ENCODE measurements at places on chromosomes 7 and 10.

- no peak for DNase-seq
These were observed 91.1 kb downstream of the RNF32 start for GRCh38 chr7:156731651-156732050.

GRCh38 chr10:79946271-79947082, 2.4 kb downstream of the SFTPD start:
- DNase-seq: no peak

- DNase-seq: no peak
These were observed 131.8 kb upstream of the PALS2 start for GRCh38 chr7:24441314-24442027.

GRCh38 chr10:50874723-50875122, 10.7 kb downstream of the A1CF start:
- DNase-seq: no peak

GRCh38 chr10:115092555-115093285, 445 bp upstream of the ATRNL1 start:
- no peak for DNase-seq

DNA sequence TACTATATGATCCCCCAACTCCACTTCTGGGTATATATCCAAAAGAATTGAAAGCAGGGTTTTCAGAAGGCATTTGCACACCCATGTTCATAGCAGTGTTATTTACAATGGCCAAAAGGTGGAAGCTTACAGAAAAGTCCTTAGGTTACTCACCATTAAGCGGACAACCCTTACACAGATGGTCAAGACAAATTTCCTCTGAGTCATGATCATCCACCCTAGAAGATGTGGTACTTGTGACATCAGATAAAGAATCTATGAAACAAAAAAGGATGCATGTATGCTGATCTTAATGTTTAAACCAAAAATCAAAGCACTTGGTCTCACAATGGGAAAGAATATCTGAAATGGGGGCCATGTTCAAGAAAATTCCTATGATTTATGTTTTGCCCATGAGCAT, 31.1 kb downstream of the ZC3HAV1 start:
- DNase-seq: no peak

GRCh38 chr10:93745408-93746065, 12.2 kb upstream of the LGI1 start:
- DNase-seq: no peak

DNA sequence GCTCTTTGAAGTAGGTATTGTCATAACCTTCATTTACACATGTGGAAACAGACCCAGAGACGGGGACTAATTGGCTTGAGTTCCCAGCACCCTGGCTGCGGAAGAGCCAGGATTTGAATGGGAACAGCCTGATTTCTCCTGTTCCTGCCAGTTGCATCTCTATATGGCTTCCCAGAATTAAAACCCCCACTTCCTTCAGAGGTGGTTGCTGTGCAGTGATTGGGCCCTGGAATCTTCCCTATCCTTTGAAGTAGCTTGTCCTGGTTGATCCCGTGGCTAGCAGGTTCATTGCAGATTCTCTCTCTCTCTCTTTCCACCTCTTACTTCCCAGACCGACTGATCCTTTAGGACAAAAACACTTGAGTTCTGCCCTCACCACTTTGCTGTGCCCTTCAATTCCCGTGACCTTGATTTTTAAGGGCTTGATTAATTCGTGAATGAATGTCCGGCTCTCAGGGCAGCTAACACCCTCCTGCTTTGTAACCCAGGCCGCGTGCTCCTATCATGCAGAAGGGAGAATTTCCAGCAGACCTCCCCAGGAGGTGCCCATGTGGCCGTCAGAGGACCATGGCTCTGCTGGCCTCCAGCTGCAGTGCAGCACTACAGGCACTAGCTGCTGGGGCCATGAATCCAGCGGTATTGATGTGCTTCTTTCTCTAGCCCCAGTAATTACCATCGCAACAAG, 120.6 kb upstream of the AGK start:
- DNase-seq: no peak

DNA sequence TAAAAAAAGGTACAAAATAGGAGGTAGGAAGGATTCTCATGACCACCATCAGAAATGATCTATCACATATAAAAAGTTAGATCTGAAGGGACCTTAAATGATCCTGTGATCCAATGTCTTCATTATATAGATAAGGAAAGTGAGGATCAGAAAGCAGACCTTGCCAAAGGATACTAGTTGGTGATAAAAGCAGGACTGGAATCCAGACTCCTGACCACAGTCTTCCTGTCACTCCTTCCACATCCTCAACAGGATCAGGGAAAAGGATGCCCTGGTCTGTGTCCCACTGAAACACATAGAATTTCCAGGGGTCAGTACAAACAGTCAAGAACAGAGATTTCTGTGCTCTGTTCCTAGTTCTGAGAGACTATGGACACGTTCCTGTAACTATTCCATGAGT, 97.2 kb downstream of the SPAG6 start:
- no peak for DNase-seq

- DNase-seq: no peak
These were observed 60.9 kb downstream of the TCERG1L start for GRCh38 chr10:131250454-131251145.

- no peak for DNase-seq
These were observed 2.0 kb downstream of the FLNC start for GRCh38 chr7:128831994-128832879.

DNA sequence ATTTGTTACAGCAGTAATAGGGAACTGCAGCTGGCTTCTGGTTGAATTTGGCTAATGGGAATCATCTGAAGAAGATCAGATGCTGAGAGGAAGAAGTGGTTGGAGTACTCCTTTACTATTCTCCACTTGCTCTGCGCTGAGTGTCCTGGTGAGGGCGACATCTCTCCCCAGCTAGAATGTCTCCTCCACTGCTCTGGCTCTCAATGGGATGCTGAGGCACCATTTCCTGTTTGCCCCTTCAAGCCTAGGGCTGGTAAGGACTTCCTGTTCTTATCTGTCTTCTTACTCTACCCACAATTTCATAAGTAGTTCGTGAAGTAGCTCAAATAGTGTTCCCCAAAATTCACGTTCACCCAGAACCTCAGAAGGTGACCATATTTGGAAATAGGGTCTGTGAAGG, 43.2 kb upstream of the TES start:
- no peak for DNase-seq

DNA sequence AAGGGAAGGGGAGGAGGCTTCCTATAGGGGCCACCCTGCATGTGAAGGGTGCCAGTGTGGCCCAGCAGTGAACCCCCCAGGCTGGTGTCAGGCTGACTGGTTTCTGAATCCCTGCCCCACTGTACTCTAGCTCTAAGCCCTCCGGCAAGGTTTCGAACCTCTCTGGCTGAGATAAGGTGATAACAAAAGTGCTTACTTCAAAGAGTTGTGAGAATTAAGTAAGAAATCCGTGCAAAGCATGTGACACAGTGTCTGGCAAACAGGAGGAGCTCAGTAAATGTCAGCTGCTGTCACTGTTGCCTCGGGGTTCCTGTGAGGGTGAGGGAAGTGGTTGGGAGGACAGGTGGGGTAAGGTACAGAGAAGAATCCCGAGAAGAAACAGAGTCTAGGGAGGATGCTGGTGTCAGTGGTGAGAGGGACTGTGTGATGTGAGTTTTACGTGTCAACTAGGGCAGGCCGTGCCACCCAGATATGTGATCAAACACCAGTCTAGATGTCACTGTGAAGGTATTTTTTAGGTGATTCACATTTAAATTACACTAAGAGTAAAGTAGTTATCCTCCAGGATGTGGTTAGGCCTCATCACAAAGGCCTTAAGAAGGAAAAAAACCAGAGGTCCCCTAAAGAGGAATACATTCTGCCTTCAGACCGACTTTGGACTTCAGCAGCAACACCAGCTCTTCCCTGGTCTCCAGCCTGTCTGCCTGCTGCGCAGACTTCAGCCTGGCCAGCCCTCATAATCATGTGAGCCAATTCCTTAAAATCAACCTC, 64.4 kb downstream of the BPGM start:
- peak; percentile 72 for DNase-seq

DNA sequence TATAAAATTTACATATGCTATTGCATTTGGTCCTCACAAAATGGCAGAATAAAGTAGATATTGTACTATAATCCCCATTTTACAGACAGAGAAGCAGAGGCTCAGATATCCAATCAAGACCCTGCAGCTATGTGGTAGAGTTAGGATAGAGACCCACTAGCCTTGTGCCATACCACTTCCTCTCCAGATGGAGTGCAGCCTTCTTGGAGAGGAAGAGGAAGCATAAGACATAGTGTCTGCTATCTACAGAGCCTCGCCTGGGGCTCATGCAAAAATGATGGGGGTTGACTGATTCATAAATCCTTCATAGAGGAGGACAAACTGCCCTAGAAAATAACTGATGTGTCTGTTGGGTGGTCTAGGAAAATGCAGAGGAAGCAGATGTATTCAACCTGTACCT, 447.3 kb downstream of the KCNMA1 start:
- DNase-seq: no peak
